Foreskin keratinocyte (primary cell): ENCODE measurements at places on chromosomes 3 and 15. TPM values are rescaled to one million over a fixed set of nuclear protein-coding genes. Genes with fewer than 3 reads are reported as not detected.

ESYT3 gene
- 0.78 and 0.92 TPM in 2 replicates for total RNA-seq

WDR93 gene
- not detected in 2 replicates for total RNA-seq

SERINC4 gene
- total RNA-seq: 0.04 and 0.07 TPM in 2 replicates

MAP6D1 gene
- 1.3 and 1.5 TPM in 2 replicates for total RNA-seq

ACTRT3 gene
- total RNA-seq: 3.5 and 4.4 TPM in 2 replicates

CSPG4 gene
- total RNA-seq: 6.0 and 13.3 TPM in 2 replicates

KAT2B gene
- total RNA-seq: 4.5 and 6.9 TPM in 2 replicates

GPR149 gene
- not detected in 2 replicates for total RNA-seq

TERC gene
- total RNA-seq: 60.4 and 78.7 TPM in 2 replicates

NRROS gene
- 0.03 and 0.11 TPM in 2 replicates for total RNA-seq

TFG gene
- total RNA-seq: 124 and 133 TPM in 2 replicates

TEX55 gene
- total RNA-seq: not detected in 2 replicates
